GM03348 (cell line): ENCODE measurements at places on chromosomes 2 and 18.

DNA sequence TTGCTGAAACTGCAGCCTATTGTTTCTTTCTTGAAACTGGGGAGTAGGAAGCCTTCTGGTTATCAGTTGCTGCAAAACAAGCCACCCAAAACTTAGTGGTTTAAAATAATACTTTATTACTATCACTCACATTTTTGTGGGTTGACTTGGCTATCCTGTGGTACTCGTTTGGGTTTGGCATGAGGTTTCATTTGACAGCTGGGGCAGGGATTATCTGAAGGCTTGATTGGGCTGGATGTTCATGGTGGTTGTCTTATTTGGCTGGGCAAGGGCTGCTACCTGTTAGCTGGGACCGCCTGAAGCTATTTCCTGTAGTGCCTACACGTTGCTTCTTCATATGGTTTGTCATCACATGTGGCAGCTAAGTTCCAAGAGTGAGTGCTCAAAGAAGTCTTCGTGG is 122.3 kb downstream of the PLCL1 start:
- DNase-seq = no peak

DNA sequence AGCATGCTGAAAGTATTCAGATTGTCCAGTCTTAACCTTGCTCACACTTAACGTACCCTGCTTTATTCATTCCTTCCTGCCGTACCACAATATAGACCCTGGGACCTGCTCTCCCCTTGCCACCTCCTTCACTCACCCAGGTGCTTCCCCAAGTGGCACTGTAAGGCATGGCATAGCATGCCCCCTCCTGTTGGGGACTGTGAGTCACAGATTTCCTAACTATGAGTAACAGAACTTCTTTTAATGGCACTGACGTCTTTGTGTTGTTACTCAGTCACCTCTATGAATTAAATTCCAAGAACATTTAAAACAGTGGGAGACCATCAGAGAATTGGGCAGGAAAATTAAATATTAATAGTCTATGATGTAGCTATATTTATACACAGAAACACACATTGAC is 117.2 kb downstream of the CTNNA2 start:
- DNase-seq = no peak

DNA sequence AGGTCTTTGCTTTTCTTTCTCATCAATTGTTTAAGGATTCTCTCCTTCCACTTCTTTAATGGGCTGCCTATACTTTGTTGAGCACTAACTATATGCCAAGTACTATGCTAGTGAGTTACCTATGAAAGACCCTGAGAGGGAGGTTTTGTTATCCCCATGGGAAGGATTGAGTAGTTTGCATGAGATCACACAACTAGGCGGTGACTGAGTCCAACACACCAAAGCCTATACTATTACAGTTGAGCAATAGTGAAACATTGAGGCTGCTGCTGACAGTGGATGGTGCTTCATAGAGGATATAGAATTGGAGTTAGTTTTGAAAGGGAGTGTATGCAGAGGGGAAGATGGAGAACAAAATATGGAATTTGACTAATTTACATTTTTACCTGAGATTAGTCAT is 15.8 kb downstream of the NABP1 start:
- DNase-seq = no peak

GRCh38 chr2:224278531-224278930 is 123.4 kb downstream of the FAM124B start:
- peak; percentile 47 for DNase-seq

DNA sequence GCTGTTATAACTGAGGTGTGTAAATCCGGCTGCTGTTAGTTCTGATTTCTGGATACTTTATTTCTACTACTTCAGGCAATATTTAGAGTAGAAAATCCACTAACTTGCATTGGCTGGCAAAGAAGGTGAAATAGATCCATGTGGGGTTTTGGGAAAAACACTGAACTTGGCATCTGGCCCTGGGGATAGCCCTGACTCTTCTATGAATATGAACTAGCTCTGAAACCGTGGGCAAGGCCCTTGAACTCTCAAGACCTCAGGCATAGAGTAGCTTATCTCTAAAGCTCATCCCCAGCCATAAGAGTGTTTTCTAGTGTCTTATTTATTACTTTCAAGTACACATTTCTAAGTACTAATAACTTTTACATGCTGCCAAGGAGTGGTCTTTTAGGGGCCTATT is 25.8 kb downstream of the PARD3B start:
- DNase-seq = no peak

DNA sequence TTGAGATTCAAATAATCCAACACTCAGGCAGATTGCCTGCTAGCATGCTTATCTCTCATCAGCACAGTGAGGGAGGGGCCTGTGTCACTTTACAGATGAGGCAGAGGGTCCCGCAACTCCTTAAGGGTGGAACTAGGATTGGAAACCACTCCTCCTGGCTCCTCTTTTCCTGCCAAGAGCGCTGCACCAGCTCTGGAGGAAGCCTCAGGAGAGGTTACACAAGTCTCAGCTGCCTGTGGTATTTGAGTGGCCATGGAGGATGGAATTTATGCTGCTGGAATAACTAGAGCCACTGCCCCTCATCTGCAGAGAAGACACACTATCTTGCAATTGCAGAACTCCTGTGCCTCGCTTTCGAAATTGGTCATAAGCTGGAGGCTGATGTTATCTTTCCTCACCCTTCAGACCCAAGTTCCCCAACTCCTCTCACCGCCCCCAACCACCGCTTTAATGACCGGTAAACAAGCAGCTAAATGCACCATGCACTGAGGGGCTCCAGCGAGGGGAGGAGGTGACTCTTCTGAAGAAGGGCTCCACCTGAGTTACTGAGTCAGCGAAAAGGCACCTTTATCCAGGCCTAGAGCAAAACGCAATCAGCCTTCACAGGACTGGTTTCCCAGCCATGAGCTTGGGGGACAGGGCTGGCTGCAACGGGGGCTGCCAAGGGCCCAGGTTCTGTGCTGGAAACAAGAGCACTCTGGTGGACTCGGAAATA is 245.8 kb downstream of the SOX11 start:
- DNase-seq = no peak

- DNase-seq = no peak
Observed at GRCh38 chr2:85194780-85195480, 61.7 kb downstream of the TCF7L1 start.

GRCh38 chr2:212538305-212539071 is at the start of gene ERBB4:
Gene ERBB4, minus strand, starts transcription at chr2:212538802. Its CDS starts 272 bp downstream, at chr2:212538530.
- peak; percentile 25 for DNase-seq

- no peak for DNase-seq
Observed at GRCh38 chr18:79608999-79609461, 70.6 kb upstream of the CTDP1 start.

- DNase-seq = peak; percentile 15
Observed at GRCh38 chr18:7633171-7633570, 66.1 kb downstream of the PTPRM start.

GRCh38 chr2:157302492-157303099 is 23.0 kb downstream of the ERMN start:
- DNase-seq = peak; percentile 58

GRCh38 chr2:69741229-69741574 is 732 bp upstream of the ANXA4 start:
- peak; percentile 77 for DNase-seq

DNA sequence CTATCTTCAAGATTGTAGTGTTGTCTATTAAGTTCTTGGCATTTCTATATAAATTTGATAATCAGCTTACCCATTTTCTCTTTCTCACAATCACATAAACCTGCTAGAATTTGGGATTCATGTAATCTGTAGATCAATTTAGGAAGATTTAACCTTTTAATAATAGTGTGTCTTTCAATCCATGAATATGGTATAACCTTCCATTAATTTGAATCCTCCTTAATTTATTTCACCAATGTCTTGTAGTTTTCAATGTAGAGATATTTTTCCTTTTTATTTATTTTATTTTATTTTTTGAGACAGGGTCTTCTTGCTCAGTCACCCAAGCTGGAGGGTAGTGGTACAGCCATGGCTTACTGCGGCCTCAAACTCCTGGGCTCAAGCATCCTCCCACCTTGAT is 20.2 kb downstream of the SANBR start:
- DNase-seq = no peak

GRCh38 chr18:23369266-23369665 is 83.8 kb upstream of the RIOK3 start:
- DNase-seq = no peak

- DNase-seq = no peak
Observed at GRCh38 chr2:44296653-44297052, 21.4 kb downstream of the SLC3A1 start.

GRCh38 chr2:240397542-240397916 is 37.9 kb upstream of the GPC1 start:
- peak; percentile 2 for DNase-seq

DNA sequence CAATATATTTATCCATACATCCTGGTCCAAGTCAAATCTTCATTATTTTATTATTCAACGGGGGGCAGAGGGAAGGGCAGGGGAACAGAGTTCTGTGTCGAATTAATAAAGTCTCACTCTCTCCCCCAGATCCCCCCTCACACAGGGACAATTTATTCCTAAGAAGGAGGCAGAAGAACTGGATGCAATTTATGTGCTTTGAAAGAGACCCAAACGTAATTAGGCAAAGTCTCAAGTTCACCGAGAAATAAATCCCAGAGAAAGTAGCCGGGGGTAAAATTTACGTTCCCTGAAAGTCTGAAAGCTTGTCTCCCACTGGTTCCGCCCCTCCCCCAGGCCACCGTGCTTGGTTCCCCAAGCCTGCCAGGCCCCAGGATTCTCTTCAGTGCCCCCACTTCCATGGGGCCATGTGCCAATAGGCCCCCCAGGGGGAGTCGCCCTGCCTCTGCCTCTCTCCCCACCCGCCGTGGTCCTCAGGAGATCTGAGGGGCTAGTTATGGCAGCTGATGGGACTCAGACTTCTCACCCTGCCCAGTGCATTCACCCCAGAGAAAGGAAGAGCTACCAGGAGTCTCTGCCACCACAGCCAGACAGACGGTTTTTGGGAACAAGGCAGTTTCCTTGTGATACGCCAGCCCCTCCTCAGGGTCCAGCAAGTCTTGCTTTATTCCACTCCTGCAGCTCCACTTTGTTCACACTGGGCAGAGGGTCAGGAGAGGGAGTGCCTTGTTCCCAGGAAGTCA is 215.5 kb downstream of the CYP26B1 start:
- peak; percentile 1 for DNase-seq

DNA sequence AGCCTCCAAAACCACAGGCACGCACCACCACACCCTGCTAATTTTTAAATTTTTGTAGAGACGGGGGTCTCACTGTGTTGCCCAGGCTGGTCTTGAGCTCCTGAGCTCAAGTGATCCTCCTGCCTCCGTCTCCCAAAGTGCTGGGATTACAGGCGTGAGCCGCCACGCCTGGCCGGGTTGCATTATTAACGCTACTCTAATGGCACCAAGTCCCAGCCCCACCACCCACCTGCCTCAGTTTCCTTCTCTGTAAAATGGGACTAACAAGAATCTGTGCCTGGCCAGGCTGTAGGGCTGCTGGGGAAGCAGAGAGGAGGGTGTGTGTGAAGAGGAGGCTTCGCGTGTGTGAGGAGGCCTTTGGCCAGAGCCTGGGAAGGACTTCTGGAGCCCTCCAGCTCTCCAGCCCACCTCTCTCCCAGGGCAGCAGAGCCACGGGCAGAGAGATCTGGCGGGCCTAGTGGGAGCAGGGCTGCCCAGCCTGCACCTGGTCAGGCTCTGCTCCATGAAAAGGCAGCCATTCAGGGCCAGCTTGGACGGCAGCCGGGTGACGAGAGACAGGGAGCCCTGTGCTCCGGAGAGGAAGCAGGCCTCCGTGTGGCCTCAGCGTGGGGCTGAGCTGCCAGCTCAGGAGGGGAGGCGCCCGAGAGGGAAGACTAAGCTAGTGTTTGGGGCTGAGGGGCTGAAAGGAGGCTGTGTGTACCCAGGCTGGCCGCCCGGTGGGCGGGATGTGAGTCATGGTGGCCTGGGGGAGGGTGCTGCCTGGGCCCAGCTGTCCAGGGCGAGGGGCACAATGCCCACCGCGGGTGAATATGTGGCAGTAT is 7.4 kb upstream of the B3GNT7 start:
- peak; percentile 56 for DNase-seq

- no peak for DNase-seq
Observed at GRCh38 chr2:239930871-239931771, 94.0 kb downstream of the NDUFA10 start.

DNA sequence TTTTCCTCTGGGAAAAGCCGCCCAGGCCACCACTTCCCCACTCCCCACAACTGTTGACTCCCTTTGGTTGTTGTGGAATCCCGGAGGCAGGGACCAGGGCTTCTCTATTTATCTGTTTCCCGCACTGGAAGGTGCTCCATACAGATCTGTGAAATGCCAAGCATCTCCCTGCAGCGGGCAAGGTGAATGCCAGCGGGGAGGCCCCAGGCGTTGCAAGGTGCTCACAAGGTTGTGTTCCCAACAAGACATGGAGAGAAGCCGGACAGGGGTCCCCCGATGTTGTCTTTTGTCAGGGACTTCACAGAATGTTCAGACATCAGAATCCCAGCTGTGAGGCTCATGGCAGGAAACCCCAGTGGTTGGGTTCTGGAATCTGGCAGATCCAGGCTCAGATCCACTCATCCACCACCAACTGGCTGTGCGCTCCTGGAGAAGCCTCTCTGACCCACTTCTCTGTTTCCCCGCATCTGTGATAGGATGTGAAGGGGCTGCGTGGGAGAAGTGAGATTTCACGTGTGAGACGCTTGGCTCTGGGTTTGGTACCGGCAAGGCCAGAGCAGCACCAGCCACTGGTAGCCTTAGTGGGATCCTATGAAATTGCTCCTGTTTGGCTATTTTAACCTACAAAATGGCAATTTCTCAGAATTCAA is 8.6 kb upstream of the NEU2 start:
- no peak for DNase-seq

DNA sequence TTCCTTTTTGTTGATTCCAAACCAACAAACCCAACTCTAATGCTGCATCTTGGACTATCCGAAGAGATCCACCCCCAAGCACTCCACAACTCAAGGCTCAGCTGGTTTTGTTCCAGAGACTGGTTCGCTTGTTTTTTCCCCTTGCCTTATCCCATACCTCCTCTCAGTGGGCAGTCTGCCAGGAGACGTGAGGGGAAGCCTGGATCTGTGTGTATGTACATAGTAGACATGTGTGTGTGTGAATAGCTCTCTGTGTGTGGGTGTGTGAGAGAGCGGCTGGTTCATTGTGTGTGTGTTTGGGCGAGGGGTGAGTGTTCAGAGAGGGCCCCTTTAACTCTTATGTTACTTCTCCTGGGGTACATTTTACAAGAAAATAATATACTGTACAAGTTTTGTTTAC is 94.4 kb downstream of the NRP2 start:
- DNase-seq = no peak

DNA sequence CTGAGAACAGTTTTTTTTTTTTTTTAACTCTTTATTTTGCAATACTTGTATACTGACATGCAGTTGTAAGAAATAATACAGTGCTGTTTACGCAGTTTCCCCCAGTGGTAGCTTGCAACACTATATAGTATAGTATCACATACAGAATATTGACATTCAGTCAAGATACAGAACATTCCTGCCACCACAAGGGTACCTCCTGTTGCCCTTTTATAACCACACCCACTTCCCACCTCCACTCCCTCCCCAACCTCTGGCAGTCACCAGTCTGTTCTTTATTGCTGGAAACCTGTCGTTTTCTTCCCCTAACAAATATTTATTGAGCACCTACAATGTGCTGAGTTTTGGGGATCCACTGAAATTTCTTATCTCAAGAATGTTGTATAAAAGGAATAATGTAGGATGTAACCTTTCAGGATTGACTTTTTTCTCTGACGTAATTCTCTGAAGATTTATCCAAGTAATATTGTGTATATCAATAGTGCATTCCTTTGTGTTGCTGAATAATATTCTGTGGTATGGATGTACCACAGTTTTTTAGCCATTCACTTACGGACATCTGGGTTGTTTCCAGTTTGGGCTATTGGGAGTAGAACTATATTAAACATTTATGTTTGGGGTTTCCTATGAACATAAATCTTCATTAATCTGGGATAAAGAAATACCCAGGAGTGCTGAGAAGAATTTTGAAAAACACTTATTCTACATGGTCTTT is 51.4 kb upstream of the EML6 start:
- DNase-seq = no peak

- peak; percentile 43 for DNase-seq
Observed at GRCh38 chr2:182642328-182642727, 73.7 kb upstream of the DNAJC10 start.
